ENCODE measurements at places on chromosomes 7 and 10.
A peak's percentile ranks its signal among the peaks of the same experiment; 100 is the strongest.

DNA sequence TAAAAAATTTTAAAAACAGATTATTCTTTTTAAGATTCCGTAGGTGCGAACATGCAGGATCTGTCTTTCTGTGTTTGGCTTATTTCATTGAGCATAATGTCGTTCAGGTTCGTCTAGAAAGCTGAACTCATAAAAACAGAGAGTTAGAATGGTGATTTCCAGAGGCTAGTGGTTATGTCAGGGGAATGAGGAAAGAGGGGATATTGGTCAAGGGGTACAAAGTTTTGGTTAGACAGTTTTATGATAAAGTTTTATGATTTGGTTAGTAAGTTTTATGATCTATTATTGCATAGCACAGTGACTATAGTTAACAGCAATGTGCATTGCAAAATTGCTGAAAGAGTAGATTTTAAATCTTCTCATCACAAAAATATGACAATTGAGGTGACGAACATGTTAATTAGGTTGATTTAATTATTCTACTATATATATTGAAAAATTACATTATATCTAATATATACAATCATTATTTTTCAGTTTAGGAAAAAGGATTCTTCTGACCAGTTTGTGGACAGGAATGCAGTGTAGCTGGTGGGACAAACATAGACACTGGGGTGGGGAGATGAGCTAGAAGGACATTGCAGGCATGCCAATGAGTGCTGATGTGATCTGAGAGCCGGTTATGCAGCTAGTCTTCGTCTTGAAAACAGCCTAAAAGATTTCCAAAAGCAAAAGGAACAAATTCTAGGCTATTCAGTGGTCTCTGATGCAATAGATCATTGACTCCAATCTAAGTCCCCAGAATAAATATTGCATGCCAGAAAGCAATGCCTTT is 31.3 kb upstream of the MALRD1 start:
- no peak for DNase-seq

- DNase-seq: no peak
These were observed 71.3 kb upstream of the CPXM2 start for GRCh38 chr10:123962756-123963530.

DNA sequence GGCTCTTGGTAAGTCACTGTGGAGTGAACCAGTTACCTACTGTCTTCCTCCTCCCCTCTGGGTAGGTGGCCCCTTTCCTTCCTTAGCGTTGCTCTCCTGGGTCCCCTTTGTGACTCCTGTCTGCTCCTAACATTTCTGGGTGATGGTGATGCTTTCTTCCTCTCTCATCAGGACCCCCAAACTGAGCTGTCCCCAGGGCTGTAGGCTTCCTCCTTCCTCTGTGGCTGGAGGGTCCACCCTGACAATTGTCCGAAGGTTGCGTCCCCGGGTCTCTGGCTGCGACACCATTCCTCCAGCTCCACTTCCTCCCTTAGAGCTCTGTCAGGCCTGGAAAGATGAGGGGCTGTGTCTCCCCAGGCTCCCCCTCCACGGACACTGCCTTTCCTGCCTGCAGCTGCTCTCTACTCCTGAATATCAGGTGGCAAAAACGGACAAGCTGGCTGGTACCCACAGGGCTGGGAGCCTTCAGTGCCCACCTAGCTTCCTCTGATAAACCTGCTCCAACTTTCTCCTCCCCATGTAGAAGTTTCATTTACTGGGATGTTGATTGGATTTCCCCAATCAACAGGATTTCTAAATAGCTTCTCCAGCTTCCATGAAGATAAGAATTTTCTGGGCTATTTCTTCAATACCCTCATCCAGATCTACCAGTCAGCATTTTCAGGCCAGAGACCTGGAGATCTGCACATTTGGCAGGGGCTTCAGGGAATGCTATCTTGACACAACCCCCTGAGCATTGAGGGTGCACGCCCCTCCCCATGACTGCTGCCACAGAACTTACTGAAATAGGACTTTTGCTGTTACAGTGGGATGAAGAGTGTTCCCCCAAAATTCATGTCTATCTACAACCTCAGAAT is 506.5 kb downstream of the TCERG1L start:
- DNase-seq: no peak

GRCh38 chr10:54577682-54578081 is 223.3 kb downstream of the PCDH15 start:
- no peak for DNase-seq

- DNase-seq: no peak
These were observed 32.1 kb downstream of the UMAD1 start for GRCh38 chr7:7672545-7673239.

GRCh38 chr7:130615583-130615982 is 53.0 kb downstream of the COPG2 start:
- no peak for DNase-seq

GRCh38 chr10:132397036-132397541 is at the start of gene PWWP2B:
PWWP2B (plus strand) TSS chr10:132397200; CDS start chr10:132397227, 27 bp downstream.
- DNase-seq: peak; percentile 85

- peak; percentile 61 for DNase-seq
These were observed 19.9 kb downstream of the TCAF1 start for GRCh38 chr7:143882020-143882603.

GRCh38 chr7:37923996-37924395 is 3.6 kb downstream of the EPDR1 start:
- no peak for DNase-seq

- no peak for DNase-seq
These were observed 142.0 kb downstream of the CDH23 start for GRCh38 chr10:71538608-71539260.

DNA sequence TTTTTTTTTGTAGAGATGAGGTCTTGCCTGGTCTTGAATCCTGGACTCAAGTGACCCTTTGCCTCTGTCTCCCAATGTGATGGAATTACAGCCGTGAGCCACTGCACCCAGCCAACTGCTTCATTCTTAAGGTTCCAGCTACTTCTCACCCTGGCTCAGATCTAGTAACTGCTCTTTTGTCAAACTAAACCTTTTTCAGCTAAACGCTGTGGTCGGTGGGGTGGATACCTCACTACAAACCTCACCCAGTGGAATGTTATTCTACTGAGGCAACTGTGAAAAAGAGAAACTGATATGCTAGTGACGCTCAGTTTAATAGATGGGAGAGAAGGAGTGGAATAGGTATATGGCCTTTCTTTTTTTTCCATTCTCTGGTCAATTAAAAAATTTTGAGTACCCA is 1.7 kb upstream of the MRLN start:
- DNase-seq: no peak
